ENCODE measurements at places on chromosomes 11 and 22.

DNA sequence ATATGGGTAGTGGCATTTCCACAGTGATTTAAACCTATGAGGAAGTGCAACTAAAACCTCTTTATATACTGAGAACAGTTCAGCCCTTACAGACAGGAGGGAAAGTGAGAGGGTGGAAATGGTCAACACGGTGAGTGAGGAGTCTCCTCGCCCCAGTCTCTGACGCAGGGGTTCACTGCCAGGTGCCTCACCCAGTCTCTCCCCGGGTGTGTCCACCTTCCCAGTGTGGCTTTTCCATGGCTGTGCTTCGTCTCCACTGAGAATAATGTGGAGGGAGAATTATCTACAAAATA is 116.6 kb upstream of the TOP3B start:
- no peak for DNase-seq

GRCh38 chr22:25383892-25384291 is 164.5 kb downstream of the CRYBB2 start:
- no peak for DNase-seq

- DNase-seq = no peak
Observed at GRCh38 chr11:44761551-44761961, 34.8 kb downstream of the TSPAN18 start.

GRCh38 chr11:72222106-72222891 is 2.3 kb upstream of the INPPL1 start:
- DNase-seq = peak; percentile 18

DNA sequence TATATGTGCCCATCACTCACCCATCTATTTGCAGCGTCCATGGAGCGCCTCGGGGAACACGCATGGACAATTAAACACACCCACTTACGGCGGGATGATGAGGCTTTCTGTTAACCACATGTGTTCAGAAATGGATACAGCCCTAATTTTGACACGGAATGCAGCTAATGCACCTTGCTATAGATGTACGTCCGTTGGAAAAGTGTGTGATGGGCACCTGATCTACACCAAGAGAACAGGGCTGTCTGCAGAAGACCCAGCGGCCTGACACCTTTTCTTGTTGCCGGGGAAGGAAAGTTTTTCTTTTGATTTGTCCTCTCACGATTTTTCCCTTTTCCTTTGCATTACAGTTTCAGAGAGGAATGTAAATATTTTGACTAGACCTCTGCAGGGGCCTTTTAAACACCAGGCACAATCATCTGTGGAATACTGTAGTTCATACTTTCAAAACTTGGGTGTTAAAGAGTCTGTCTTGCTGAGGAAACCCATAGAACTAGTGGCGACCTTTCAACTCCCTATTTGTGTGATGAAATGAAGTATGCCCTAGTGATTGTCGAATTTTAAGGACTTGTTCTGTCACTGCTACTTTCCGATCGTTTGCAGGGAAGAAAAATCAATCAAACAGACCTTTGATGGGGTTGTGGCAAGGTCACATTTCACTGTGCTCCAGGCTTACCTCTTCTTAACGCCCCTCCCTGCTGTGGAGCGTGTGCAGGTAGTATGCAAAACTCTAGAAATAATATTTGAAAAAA is 16.5 kb upstream of the PAX6 start:
- no peak for DNase-seq

GRCh38 chr11:4763096-4763495 is 6.6 kb downstream of the OR51F1 start:
- no peak for DNase-seq

- no peak for DNase-seq
Observed at GRCh38 chr11:96006037-96006436, 82.1 kb upstream of the MTMR2 start.

DNA sequence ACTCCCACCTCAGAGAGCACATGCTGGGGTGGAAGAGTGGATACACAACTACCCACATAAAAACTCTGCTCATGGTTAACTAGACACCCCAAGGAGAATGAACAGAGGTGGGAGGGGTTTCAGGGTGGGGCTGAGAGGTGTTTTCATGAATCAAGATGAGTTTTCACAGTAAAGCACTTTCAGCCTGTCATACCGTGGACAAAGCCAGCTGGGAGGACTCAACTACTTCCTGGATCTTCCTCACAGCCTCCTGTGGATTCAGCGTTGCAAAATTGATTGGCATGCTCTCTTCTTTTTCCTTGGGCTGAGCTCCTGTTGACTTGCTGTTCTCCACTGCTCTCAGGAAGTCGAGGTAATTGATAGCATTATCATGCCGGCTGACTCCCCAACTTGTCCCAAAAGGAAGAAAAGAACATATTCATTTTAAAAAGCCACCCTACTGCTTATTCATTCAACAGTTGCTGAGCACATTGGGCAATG is 168.5 kb downstream of the MPPED1 start:
- no peak for DNase-seq

- no peak for DNase-seq
Observed at GRCh38 chr11:133844217-133844616, 1.1 kb downstream of the SPATA19 start.

DNA sequence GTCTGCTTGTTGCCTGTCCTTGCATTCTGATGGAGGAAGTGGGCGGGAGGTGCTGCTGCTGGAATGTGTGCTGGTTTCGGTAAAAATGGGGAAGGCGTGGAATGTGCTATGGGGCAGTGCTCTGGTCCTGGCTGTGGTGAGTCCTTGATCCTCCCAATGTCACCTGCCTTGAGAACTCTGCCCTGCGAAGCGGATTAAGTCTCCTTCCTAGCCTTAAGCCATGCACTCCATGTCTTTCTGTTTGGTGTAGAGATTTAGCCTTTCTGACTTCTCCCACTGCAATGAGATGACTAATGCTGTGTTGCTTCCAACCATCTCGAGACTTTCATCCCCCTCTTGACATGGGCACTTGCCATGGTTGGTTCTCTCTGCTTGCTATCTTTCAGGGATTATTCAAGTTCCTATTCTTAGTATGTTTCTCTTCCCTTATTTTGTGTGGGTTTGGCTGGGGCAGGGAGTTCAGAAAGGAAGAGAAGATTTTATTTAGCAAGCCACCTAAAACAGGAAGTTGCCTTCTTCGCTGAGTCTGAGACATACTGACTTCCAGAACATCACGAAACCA is 687.9 kb downstream of the NTM start:
- no peak for DNase-seq

GRCh38 chr22:46455446-46455845 is 82.0 kb downstream of the CELSR1 start:
- no peak for DNase-seq

DNA sequence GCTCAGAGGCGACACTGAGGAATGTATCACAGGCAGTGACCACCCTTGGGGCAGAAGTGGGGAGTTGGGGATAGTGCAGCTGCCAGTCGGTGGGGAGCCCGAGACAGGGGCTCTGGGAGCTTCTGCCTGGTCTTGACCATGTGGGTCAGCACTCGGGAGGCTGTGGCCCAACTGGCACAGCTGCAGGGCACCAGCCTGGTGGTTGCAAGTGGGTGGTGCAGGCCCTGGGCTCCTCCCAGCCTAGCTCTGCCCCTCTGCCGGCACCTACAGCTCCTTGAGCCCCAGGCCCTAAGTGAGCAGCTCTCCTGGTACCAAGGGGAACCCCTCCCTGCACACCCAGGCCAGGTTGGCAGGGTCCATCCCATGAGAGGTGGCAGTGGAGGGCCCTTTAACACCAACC is 12.6 kb upstream of the RASL10A start:
- no peak for DNase-seq

GRCh38 chr11:118837868-118838267 is 45.8 kb upstream of the CXCR5 start:
- no peak for DNase-seq

GRCh38 chr22:49892226-49892899 is 25.9 kb downstream of the ALG12 start:
- DNase-seq = no peak

GRCh38 chr11:64880240-64881001 is 2.0 kb upstream of the EHD1 start:
- no peak for DNase-seq

DNA sequence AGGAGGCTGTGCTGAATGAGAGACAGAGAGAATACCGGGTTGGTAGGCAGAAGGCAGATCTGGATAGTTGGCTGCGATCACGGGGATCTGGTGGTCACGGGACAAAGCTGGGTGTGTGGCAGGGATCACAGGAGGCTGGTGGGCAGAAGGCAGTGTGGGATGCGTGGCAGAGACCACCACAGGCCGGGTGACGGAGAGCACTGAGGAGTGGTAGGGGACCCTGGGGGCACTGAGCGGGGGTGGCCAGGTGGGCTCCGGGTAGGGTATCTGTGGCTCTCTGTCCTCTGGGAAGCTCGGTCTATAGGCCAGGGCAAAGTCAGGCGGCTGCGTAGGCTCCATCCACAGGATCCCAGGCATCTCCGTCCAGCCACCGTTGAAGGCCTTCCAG is 1.4 kb downstream of the CD248 start:
- DNase-seq = no peak

- DNase-seq = no peak
Observed at GRCh38 chr22:33354928-33355327, 296.7 kb upstream of the SYN3 start.

- no peak for DNase-seq
Observed at GRCh38 chr11:86688398-86689179, 16.2 kb upstream of the ME3 start.

DNA sequence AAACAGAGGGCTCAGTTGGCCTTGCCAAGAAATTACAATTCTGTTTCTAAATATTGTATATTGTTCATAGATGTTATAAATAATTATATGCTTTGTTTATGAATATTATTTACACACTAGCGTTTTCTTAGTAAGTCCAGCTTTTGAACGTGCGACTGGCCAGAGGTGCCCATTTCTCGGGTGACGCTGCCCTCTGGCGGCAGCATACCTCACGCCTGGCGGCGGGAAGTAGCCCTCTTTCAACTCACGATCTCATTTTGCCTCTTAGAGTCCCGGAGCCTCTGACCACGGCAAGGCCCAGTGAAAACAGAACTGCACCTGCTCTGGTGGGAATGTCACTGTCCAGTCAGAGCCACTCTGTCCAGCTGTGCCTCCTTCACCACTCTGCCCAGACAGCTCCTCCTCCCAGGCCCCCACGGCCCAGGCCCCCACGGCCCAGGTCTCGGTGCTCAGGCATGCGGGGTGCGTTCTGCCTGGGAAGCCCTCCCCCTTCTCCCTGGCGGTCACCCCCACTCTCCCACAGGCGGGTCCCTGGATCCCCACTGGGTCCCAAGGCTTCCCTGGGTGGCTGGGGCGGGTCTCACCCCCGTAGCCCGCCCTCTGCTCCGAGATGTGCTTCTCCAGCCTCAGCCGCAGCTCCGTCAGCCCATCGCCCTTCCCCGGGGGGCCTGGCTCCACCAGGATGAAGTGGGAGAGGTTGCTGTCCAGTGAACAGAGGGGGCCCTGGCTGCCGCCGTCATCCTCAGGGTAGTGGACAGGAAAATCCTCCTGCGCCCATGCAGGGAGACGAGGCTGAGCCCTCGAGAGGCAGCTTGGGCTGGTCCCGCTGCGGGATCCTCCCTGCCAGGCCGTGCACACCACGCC is 19.3 kb downstream of the TSSC4 start:
- no peak for DNase-seq

GRCh38 chr11:66892911-66893310 is 36.0 kb downstream of the LRFN4 start:
- DNase-seq = no peak

DNA sequence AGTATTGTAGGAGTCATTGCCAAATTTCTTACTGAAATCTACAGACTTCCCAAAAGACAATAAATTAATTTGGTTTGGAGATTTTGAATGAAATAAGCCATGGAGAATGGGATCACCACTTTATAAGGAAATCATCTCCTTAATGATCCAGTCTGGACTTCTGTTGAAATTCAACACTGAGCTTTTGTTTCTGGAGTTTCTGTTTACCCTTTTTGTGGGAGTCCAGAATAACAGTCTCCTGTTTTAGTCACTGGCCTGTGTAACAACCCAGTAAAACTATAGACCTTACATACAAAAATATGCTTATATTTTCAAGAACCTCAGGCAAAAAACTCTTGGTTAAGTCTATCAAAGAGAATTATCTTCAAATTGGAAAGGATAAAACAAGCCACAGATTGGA is 321.7 kb upstream of the PLET1 start:
- no peak for DNase-seq

DNA sequence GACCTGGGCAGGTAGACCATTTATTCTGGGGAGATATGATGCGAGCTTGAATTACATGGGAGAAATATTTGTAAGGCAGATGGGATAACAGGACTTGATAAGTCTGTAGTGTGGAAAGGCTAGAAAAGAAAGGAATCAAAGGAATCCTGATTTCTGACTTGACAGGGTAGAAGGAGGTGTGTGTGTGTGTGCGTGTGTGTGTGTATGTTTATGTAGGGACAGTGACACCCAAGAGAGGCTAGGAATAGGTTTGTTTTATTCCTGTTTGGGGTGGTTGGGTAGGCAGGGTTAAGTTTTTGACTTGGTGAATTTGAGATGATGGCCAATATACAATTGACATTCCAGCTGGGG is 390 bp upstream of the HTATIP2 start:
- no peak for DNase-seq
